ENCODE measurements at places on chromosomes 1 and 21.
A peak's percentile ranks its signal among the peaks of the same experiment; 100 is the strongest.

DNA sequence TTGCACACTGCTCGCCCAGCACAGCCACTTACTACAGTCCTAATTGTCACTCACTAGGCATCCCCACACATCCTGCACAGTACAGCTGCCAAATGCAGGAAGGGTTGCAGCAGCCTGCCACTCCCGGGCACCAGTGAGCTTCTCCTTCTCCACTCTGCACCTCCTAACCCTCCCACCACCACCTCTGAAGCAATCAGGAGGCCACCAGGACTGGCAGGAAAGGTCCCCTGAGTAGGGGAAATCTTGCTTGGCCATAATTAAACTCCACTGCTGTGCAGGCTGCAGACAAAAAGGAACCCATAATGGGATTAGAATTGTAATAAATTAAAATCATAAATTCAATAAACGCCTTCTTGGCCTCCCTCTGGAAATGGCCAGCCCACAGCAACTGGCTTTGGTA is 31.8 kb downstream of the FBXO2 start:
- DNase-seq = no peak

GRCh38 chr1:150507912-150508864 is at the start of gene ECM1:
ECM1 (plus strand) TSS chr1:150508109; CDS start chr1:150508210, 101 bp downstream.
- peak; percentile 85 for DNase-seq

GRCh38 chr1:36458910-36459309 is 5.3 kb downstream of the MRPS15 start:
- no peak for DNase-seq

GRCh38 chr1:200428482-200429205 is 18.8 kb upstream of the ZNF281 start:
- peak; percentile 82 for DNase-seq

DNA sequence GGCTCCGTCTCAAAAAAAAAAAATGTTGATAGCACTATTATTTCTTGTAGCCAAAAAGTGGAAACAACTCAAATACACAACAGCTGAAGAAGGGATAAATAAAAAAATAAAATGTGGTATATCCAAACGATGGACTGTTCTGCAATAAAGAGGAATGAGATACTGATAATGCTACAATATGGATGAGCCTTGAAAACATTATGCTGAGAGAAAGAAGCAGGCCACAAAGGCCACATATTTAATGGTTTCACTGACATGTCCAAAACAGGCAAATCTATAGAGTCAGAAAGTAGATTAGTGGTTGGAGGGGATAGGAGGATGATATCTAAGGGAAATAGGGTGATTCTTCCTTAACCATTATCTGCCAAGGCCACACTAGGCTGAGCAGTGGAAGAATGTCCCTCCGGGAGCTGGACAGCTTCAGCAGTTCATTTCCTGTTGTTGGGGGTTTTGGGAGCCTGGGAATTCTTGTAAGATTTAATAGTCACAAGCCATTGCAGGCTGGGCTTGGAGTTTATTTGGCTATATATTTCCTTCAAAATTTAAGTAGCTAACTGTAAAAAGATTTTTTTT is 53.5 kb downstream of the ST3GAL3 start:
- DNase-seq = peak; percentile 46

GRCh38 chr1:214634267-214634666 is 31.3 kb downstream of the CENPF start:
- no peak for DNase-seq

GRCh38 chr1:160884579-160884978 is 401 bp downstream of the ITLN1 start:
- no peak for DNase-seq

DNA sequence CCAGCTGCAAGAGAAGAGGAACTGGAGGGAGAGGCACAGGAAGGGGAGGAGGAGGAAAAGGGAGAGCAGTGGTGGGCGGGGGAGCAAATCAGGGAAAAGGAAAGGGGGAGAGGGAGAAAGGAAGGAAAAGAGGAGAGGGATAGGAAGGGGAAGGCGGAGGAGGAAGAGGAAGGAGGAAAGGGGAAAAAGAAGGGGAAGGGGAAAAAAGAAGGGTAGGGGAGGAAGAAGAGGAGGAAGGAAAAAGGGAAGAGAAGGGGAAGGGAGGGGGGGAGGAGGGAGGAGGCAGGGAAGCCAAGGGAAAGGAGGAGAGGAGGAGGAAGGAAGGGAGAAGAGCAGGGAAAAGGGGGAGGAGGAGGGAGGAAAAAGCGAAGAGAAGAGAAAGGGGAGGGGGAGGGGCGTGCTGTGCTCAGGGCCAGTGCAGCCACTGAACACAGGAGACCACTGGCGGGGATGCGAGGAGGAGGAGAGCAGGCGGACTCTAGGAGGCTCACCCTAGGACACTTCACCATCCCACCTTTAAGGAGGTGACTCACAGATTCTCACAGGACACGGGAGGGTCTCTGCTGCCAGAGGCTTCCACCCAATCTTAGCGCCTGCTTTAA is 33.1 kb downstream of the PGBD5 start:
- no peak for DNase-seq

DNA sequence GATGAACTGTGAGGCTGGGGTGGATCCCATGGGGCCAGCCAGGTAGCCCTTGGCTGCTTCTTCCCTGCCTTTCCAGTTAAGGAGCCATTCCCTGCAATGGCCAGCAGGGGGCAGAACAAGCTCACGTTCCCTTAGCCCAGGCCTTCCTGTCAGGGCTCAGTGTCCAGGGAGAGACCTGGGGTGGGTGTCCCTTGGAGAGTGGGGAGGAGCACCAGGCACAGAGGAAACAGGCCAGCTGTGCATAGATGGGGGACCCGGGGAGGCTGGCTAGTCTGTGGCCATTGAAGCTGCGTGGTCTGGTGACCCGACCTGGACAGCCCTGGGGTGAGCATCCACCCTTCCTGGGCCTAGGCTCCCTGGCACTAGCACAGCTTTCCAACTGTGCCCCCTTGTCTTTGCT is 13.2 kb upstream of the EPS8L3 start:
- DNase-seq = peak; percentile 87

- no peak for DNase-seq
Observed at GRCh38 chr1:221327954-221328353, 413.9 kb downstream of the DUSP10 start.

DNA sequence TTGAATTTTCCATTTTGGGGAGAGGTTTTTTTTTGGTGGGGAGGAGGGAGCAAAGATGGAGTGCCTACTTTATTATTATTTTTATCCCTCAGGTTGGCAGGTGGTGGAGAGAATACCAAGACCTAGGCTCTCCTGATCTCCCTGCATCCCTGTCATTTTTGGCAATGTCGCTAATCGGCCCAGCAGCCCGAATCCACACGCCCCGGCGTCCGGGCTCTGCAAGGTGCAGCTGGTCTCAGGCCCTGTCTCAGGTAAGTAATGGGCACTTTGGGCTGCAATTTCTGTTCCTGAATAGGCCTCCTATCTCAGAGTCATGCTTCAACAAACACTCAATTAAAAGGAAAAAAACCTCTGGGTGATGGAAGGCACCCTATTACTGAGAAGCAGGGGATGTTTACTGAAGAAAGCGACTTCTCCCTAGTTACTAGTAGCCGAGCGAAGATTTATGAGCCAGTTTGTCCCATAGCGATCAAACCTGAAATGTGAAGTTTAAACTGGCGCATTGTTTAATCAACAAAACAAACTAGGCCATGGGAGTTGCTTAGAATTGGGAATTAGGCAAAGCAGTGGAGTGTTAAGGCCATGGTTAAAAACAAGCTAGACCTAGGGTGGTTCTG is 137.8 kb downstream of the RWDD3 start:
- DNase-seq = no peak

GRCh38 chr1:172483448-172483847 is 39.6 kb upstream of the PIGC start:
- no peak for DNase-seq

GRCh38 chr1:112141923-112142322 is 152.5 kb upstream of the KCND3 start:
- no peak for DNase-seq

DNA sequence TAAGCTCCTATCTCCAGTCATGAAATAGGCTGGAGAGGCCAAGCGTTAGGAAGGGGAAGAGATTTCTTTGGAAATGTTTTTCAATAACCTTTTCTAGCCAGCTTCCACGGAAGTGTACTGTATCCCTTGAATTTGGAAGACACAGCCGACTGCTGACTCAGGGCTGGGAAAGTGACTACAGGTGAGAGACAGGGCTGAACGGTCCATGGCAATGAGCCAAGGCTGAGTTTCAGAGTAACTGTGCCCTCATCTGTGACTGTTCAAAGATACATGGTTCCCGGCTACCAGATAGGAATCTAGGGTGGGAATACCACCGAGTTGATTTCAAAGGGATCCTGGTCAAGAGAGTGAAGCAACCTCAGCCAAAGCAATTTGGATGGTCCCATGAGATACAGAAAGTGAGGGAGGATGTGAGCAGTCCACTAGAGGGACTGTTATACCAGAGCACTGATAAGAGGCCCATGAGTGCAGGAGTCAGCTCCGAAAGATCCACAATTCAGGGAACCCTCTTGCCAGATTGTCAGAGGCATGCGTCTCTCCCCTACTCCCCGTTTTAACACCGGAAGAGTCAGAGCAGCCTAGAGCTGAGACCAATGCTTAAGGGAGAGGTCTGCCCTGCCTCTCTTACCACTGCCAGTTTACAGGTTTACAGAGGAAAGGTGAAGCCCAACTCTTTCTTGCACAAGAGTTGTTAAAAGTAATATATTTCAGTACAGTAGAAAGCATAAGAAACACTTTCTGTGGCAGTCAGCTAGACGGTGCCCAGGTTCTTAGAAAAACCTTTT is 3.2 kb upstream of the KRTAP19-8 start:
- no peak for DNase-seq

DNA sequence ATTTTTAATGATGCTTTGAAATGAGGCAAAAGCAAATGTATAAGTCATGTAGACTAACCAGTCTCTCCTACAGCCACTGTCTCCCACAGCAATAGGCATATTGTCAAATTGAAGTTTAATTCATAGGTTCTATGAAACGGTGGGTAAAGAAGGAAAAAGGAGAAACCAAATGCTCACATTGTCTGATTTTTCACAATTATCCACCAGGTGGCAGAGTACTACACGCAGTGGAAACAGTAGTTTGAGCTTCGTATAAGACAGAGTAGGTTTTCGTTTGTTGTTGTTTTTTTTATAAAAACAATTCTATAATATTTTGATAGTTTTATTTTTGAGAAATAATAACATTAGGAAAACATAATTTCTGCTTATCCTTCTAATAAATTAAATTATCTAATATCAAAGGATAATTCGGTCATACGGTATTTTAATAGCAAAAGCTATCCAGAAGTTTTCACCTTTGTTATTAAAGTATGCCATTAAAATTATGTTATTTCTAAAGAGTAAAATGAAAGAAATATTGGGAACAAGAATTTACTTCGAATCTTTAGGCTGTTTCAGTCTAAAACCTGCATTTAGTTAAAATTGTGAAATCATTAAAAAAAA is 39.1 kb downstream of the TYW3 start:
- DNase-seq = peak; percentile 58

DNA sequence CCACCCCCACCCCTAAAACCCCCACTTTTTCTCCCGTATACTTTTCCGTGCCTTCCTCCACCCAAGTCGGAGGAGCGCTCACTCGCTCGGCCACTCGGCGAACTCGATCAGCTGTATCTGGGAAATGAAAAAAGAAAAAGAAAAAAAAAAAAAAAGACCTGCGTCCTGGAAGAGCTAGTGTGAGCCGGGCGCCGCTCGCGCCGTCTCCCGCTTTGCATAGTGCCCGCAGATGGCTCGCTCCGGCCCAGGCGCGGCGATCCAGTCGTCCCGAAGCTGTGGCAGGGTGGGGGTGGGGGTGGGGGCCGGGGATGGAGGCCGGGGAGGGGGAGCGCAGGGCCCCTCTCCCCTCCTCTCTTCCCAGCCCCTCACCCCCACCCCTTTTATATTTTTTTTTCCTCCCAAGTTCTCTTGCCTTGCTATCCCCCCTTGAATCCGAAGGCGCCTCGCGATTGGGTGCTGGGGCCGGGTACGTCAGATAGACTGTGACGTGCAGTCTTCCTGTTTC is 299 bp upstream of the PROX1 start:
- DNase-seq = no peak

DNA sequence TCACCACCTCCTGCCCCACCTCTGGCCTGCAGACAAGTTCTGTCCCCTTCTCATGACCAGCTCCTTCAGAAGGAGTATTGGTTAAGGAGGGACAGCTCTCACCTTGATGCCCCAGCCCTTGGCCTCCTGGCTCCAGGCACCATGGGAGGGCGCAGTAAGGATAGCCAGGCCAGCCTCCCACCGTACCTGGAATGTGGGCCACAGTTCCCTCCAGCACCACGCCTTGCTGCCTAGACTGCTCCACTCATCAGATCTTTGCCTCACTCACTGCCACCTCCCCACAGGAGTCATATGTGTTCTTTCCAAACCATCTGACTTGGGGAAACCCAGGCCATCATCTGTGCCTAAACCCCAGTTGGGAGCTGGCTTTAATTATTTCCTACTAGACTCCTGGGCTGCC is 97.0 kb downstream of the CCDC185 start:
- no peak for DNase-seq

DNA sequence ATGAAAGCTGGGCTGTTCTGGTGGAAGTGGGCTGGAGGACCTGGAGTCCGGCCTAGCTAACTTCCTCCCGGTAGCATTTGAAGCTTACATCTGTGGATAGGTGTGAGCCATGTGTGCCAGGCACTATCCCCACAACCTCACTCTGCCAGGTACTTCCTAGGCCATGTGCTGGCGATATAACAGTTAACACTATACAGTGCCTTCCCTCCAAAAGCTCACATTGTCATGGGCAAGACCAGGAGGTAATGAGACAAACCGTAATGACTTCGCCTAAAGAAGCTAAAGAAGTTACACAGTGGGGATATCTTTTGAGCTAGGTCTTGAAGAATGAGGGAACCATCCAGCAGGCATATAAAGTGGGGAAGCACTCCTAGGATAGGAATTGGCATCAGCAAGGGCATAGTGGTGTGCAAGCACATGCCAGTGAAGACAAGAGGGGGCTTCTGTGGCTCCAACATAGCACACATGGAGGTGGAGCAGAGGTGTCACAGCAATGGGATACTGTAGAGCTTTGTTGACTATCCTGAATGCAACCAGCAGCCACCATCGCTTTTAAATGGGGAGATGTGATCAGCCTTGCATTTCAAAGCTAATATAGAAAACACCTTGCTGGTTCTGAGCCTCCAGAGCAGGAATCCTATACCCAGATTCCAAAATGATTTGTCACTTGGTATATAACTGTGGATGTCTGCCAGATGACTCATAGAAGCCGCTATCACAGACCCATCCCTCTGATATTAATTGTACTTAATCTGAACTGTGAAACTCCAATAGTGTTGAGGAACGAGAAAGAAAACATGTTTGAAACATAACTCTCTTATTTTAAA is 466.3 kb downstream of the LMO4 start:
- peak; percentile 69 for DNase-seq

GRCh38 chr1:184803180-184803492 is 48.5 kb upstream of the EDEM3 start:
- no peak for DNase-seq

- DNase-seq = no peak
Observed at GRCh38 chr1:18776777-18777176, 82.7 kb downstream of the TAS1R2 start.

- DNase-seq = no peak
Observed at GRCh38 chr1:241654019-241654418, 1.9 kb downstream of the WDR64 start.

DNA sequence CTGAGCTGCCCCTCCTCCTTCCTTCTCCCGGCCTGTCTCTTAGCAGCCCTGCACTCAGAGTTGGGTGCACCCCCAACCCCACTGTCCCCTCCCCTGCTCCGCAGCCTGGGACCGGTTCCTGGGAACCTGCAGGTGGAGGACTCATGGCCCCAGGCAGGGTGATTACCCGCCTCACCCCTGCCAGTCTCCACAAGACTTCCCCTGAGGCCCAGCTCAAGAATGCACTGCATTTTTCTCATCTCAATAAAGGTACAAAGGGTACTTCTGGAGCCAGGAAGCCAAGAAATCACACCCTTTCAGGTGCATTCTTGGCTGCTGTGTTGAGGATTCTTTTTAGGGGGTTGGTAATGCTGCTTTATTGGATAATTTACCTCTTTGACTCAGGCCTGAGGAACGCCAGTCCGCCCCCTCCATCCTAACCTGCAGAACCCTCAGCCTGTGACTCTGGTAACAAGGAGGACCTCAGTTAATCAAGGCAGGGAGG is 126.3 kb upstream of the TMPRSS2 start:
- DNase-seq = no peak

Data from fibroblast of skin of scalp (primary cell).